Fibroblast of skin of right biceps (primary cell): ENCODE measurements at places on chromosomes 4 and X.

GRCh38 chr4:107719207-107719921 lies 670 bp downstream of the PAPSS1 start:
- DNase-seq: peak; percentile 30

DNA sequence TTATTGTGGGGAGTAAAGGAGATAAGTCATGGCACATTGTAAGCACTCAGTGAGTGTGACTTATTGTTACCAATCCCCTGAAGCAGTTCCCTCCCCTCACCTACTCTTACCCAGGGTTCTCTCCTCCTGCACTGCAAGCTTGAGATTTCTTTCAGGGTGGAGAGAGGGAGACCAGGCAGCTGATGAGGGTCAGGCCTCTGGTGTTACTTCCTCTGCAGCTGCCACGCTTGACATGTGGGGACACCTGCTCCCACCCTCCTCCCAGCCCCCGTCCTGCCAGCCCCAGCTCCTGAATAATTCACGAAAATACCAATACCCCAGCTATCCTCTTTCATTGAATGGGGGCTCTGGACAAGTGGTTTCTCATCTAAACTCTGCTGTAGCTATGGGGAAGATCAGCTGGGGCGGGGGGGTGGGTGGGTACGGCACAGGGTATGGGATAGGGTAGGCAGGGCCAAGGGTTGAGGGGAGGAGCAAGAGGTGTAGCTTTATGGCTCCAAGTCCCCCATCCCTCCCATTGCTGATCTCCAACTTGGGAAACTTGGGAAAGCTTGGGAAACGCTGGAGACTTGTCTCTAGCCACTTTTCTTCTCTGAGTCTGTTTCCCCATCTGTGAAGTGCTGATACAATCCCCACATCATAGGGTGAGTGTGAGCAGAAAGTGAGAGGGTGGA lies 148.5 kb upstream of the PJA1 start:
- no peak for DNase-seq

GRCh38 chr4:79367096-79367495 lies 40.9 kb downstream of the GK2 start:
- no peak for DNase-seq

DNA sequence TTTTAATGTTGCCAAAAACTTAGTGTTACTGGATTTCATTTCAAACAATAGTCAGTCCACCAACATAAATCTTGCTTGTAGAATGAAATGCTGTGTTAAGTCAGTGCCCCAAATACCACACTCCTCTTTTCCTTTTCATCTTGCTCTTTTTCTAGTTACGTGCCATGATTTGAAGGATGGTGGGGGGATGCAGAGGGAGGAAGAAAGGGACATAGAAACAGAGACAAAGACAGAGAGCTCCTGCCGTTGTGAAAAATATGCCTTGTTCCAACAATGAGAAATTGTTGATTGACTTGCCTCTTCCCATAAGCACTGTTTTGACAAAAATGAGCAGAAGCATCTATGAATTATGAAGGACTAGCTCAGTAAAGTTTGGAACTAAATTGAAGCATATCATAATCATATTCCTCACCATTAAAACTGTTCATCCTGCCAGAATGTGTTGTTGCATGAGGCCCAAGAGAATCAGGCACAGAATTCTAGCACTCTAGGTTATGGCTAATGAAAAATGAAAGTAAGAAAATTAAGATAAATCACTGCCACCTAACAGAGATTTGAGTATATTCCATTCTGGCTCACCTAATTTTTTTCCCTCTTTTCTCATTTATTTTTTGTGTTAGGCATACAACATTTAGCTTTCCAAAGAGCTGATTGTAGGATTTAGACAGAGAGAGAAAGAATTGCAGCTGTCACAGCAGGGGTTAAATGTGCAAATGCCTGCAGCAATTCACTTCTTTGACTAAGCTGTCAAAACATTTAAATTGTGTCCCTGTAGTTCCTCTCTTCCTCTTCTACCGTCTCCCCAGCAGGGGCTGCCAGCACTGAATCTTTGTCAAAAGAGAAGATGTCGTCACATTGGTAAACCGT lies 111.6 kb upstream of the PTPN13 start:
- peak; percentile 43 for DNase-seq

DNA sequence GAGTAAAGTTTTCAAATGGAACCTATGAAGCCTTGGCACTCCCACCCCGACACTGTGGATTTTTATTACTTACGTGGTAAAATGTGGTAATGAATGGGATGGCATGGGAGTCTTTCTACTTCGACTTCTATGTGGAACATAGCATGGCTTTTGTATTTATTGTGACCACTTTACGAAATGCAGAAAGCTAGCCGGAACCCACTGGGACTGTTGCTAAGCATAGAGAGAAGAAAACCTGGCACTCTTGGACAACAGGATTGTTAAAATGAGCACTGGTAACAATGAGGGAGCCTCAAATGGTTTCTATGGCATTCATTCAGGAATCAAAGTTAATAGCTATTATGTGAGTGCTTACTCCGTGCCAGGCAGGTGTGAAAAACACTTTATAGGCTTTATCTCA lies 113.3 kb downstream of the PDS5A start:
- DNase-seq: no peak

GRCh38 chrX:74924449-74925224 lies 615 bp downstream of the NEXMIF start:
- peak; percentile 7 for DNase-seq

DNA sequence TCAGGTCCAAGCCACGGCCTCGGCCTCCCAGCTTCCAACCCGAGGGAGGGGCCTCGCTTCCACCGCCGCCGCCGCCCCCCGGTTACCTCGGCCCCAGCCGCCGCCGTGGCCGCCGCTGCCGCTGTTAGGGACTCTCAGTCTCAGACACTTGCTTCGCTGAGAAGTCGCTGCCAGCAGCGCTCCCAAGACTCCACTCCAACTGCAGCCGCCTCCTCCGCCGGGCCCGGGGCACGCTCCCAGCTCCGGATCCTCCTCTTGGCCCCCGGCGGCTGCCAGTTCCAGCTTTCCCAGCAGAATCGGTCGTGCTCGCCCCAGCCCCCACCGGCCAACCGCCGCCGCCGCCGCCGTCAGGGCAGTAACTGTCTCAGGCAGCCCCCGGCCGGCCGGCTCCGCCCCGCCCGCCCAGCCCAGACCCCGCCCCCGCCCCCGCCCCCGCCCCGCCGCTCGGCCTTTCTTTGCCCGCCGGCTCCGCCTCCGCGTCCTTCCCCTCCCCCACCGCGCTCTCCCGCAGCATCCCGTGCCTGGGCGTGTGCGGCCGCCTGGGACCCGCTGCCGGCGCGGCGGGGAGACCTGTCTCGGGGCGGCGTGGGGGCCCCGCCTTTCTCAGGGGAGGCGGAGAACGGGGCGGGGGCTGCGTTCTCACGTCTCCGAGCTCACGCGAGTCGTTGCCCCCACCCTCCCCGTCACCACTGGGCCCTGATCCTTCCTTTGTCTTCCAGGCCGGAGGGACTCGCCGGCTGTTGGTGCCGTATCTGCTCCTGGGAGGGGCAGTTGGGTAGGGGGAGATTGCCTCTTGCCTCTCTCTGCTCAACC lies at the start of gene ANKRD50:
Gene ANKRD50, minus strand, starts transcription at position 361 of the 813 bp plus-strand sequence. CDS start 2,221 bp downstream, outside the sequence.
- DNase-seq: peak; percentile 97

GRCh38 chr4:78527103-78527502 lies 24.5 kb upstream of the ANXA3 start:
- no peak for DNase-seq

GRCh38 chrX:130543603-130544325 lies 142.0 kb downstream of the RBMX2 start:
- DNase-seq: no peak

GRCh38 chrX:12954981-12955380 lies 19.9 kb upstream of the TMSB4X start:
- DNase-seq: no peak

- DNase-seq: no peak
Observed at GRCh38 chrX:107552930-107553329, 75.4 kb upstream of the PRPS1 start.

GRCh38 chr4:6221851-6222760 lies 21.8 kb upstream of the JAKMIP1 start:
- DNase-seq: peak; percentile 26

- no peak for DNase-seq
Observed at GRCh38 chr4:140863197-140863596, 107.0 kb upstream of the TBC1D9 start.

DNA sequence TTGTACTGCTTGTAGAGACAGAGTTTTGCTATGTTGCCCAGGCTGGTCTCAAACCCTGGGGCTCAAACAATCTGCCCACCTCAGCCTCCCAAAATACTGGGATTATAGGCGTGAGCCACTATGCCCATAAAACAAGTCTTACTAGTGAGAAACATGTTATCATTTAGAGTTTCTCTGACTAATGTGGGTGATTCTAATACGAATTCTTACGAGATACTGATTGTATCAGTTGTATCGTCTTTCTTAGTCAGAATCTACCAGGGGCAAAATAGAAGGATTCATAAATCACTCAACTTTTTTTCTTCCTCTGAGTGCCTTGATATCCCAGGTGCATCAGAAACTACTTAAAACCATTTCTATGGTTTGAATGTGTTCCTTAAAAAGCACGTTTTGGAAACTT lies 14.4 kb upstream of the NMU start:
- DNase-seq: no peak

GRCh38 chrX:53263597-53264094 lies 17.7 kb downstream of the IQSEC2 start:
- peak; percentile 79 for DNase-seq
